Articular chondrocyte of knee joint (primary cell): ENCODE measurements at places on chromosomes 11 and 22. TPM values are rescaled to one million over a fixed set of nuclear protein-coding genes. Genes with fewer than 3 reads are reported as not detected.

Gene PRODH
- total RNA-seq = under 0.01 TPM in 1 of 2 replicates, not detected in the other

Gene FAT3
- total RNA-seq = 13.9 and 14.6 TPM in 2 replicates

Gene HSPA8
- 1,885 and 2,219 TPM in 2 replicates for total RNA-seq

Gene CNIH2
- 0.22 TPM in 1 of 2 replicates, not detected in the other for total RNA-seq

Gene F2
- not detected in 2 replicates for total RNA-seq
